Fibroblast of villous mesenchyme (primary cell): ENCODE measurements at places on chromosomes 16 and 17. TPM values are rescaled to one million over a fixed set of nuclear protein-coding genes. Genes with fewer than 3 reads are reported as not detected.
A peak's percentile ranks its signal among the peaks of the same experiment; 100 is the strongest.

SLC6A2 gene
- not detected in 2 replicates for total RNA-seq

ZSCAN10 gene
- total RNA-seq = under 0.01 TPM in 1 of 2 replicates, not detected in the other

CRHR1 gene
- total RNA-seq = not detected in 2 replicates

CLDN9 gene
- not detected in 2 replicates for total RNA-seq

ZNF263 gene
- total RNA-seq = 43.2 and 56.7 TPM in 2 replicates

TBC1D3G gene
- total RNA-seq = not detected in 2 replicates

VAT1L gene
- 37.6 and 59.3 TPM in 2 replicates for total RNA-seq

AURKB gene
- total RNA-seq = 12.9 and 19.0 TPM in 2 replicates

PRAC1 gene
- total RNA-seq = not detected in 2 replicates

TAT gene
- total RNA-seq = under 0.01 TPM in 1 of 2 replicates, not detected in the other

CTRL gene
- total RNA-seq = 1.3 TPM in 1 of 2 replicates, not detected in the other

TBC1D3 gene
- not detected in 2 replicates for total RNA-seq

- DNase-seq = no peak
Measured at GRCh38 chr16:30397056-30397455, 1.8 kb downstream of the ZNF48 start.

DNA sequence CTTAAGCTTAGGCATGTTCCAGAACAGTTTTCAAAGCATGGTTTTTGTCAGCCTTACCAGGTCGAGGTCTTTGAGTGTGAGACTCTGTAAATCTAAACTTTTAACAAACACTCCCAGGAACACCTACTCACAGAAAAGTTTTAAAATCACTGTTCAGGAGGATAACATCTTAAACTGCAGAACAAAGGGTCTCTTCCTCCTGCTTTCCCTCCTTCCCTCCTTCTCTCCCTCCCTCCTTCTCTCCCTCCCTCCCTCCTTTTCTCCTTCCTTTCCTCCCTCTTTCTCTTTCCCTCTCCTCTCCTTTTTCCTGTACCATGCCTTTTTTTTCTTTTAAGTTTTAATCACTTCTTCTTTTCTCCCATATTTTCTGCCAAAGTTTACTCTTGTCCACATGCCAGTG, 153.5 kb upstream of the MAF start:
- DNase-seq = no peak

GRCh38 chr17:9938764-9939163, 33.7 kb upstream of the RCVRN start:
- DNase-seq = no peak

GRCh38 chr16:16016388-16016964, 67.1 kb downstream of the ABCC1 start:
- no peak for DNase-seq

- no peak for DNase-seq
Measured at GRCh38 chr16:10558305-10558704, 22.1 kb downstream of the EMP2 start.

- peak; percentile 13 for DNase-seq
Measured at GRCh38 chr16:14958970-14959369, 15.9 kb upstream of the PDXDC1 start.

GRCh38 chr17:37701496-37701898, 43.4 kb downstream of the HNF1B start:
- no peak for DNase-seq

DNA sequence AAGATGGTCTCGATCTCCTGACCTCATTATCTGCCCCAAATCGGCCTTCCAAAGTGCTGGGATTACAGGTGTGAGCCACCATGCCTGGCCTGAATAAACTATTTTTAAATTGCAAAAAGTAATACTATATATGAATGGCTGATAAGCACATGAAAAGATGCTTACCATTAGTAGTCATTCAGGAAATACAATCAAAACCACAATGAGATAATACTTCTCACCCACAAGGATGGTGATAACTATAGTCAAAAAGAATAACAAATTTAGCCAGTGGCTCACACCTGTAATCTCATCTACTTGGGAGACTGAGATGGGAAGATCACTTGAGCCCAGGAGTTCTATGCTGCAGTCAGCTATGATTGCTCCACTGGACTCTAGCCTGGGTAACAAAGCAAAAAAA, 2.4 kb upstream of the TACO1 start:
- no peak for DNase-seq

DNA sequence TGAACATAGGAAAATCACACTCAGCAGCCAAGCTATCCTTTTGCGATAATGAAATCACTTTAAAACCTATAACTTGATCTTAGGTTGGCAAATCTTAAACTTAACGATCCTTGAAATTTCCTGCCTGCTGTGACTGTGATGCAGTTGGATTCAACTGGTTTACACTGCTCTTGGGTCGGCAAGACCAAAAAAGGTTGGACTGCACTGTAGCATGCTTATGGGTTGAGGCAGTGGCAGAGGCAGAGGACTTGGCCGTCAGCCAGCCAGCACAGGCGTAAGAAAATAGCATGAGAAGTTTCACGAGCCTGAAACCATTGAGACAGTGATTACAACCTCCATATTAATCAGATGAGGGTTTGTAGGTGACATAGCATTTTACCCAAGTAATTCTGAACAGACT, 21.4 kb downstream of the WSB1 start:
- peak; percentile 88 for DNase-seq

DNA sequence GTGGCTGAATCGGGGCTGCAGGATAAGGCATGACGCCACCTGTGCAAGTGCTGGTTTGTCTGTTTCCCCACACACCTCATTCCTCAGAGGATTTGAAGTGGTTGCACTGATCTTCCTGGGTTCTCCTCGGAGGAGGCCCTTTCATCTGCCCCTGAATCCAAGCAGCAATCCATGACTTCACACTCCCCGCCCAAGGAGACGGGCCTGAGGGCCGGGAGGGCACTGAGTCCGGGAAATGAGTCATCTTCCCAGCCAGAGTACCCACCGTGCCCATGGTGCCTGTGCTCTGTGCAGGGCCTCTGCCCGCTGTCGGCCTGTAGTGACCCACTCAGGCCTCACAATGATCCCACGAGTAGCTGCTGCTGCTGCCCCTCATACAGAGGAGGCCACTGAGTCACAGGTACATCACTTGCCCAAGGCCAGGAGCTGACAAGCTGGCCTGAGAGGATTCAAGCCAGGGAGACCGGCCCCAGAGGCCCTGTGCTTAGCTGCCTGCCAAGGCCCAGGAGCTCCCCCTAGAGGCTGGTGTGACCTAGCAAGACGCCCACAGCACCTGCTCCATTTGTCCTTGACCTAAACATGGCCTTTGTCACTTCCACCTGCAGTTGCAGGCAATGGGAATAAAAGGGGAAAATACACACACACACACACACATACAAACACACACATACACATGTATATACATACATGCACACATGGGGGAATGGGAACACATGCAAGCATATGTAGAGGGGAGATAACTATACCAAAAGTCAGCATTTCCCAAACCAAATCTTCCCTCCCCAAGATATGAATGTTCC, 240.0 kb downstream of the C16orf95 start:
- peak; percentile 57 for DNase-seq

DNA sequence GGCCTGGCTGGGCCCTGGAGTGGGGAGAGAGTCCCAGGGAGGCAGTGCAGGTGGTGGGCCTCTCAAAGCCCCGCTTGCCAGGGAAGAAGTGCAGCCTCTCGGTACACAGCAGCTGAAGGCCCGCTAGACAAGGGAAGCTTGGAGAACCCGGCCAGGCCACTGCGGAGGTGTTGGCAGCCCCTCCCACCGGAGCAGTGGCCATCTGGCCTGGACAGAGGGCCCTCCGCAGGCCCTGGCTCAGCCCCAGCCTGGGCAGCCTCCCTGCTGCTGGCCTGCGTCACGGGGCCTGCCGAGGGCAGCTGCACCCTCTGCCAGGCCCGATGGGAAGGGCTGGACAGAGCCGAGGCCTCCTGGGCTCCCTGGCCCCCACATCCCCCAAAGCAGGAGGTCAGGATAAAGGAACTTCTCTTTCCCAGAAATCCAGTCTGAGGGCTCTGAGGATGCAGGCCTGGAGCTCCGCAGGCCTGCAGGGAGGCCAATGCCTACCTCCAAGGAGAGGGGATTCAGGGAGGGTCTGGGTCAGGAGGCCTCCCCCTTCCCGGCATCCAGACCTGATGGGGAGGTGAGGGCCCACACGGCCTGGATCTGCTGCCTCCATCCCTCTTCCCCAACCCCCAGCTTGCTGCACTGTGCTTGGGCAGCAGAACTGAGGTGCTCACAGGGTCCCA, 4.3 kb downstream of the SPPL2C start:
- DNase-seq = no peak

- no peak for DNase-seq
Measured at GRCh38 chr17:43352579-43353331, 46.0 kb upstream of the ARL4D start.

GRCh38 chr17:7794075-7794663, 39.8 kb upstream of the KDM6B start:
- no peak for DNase-seq

DNA sequence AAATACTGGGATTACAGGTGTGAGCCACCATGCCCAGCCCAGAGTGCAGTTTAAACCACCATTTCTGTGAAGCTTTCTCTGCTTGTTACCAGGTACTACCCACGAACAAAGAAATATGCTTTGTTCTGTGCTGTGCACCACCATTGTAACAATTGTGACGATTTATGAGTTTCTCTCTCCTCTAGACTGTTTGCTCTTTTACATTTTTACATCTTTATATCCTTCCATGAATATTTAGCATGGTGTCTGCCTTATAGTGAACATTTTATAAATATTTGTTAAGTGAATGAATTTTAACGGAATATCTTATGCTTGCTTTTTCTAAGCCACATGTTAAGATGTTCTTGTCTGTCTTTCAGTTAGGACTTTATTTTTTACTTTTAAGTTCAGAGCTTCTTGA, 60.3 kb downstream of the OMG start:
- no peak for DNase-seq

GRCh38 chr17:75601057-75601987, 13.7 kb downstream of the MYO15B start:
- peak; percentile 29 for DNase-seq
